ENCODE measurements at places on chromosomes 6 and 20.

- no peak for DNase-seq
Observed at GRCh38 chr6:127971945-127972391, 71.1 kb upstream of the THEMIS start.

DNA sequence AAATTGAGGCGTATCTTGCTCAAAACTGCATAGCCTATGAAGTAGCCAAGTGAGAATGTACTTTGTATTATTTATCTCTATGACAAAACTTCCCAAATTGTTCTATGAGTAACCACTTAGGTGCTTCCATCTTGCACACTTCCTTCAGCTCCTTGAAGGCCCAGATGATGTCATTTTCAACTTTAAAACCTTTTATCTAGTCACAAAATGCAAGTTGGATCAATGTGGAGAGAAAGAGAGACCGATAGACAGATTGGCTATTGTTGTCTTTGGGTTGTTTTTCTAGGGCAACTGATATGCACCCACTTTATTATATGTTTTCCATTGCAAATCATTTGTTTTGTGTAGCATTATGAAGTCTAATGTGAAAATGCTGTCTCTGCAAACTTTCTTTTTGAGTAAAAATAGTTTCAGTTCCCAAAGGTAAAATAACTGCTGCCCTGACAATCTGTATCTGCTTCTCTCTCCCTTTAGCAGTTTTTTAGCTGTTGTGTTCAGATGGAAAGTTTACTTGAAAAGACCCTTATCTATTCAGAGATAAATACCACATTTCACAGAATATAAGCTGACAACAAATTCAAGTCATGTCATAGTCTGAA, 73.7 kb upstream of the CITED2 start:
- no peak for DNase-seq

- no peak for DNase-seq
Observed at GRCh38 chr6:111588366-111588765, 17.3 kb downstream of the TRAF3IP2 start.

DNA sequence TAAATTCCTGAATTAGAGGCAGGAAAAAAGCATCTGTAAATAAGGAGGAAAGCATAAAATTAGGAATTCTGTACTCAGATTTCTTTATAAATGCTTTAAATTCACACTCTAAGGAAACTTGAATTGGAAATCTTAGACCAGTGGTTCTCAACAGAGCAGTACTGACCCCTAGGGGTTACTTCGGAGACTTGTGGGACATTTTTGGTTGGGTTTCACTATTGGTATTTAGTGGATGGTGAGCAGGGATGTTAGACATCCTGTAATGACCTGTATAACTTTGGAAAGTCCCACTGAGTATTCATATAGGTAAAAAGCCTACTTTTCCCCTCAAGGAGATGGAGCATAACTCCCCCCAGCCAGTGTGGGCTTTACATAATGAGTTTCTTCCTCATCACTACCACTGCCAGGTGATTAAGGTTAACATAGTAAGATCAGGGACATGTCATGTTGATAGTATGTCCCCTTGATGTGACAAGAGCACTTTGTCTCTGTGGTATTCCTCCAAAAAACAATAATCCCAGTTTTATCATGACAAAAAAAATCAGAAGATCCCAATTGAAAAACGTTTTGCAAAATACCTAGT, 31.0 kb downstream of the GLO1 start:
- peak; percentile 67 for DNase-seq
